ENCODE measurements at places on chromosomes 11 and 22.

- no peak for DNase-seq
Observed at GRCh38 chr11:117281159-117281558, 10.0 kb upstream of the BACE1-AS start.

- no peak for DNase-seq
Observed at GRCh38 chr11:46599340-46600193, 5.7 kb upstream of the AMBRA1 start.

DNA sequence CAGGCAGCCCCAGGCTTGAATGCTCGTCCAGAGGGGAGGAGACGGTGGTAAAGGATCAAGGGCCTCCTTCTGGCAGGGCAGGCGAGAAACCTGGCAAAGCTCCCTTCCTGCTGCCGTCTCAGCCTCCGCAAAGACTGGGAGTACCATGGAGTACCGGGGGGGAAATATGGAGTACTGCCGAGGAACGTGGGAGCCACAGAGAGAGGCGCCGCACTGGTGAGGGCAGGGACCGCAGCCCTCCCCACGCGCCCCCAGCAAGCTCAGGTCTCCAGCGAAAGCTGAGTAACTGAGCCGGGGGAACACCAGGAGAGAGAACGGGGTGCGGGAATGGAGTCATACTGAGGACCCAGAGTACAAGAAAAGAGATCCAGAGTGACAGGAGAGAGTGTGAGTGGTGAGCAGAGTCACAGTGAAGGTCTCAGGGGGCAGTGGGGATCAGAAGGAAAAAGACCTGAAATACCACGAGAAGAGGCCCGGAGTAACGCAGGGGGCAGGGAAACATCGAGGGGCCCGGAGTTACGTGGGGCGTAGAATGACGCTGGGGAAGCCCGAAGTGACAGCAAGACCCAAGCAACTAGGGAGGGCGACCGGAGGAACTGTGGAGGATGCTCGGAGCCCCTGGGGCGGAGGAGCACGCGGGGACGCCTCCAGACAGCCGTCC, 740 bp downstream of the EML3 start:
- DNase-seq, result peak; percentile 22

DNA sequence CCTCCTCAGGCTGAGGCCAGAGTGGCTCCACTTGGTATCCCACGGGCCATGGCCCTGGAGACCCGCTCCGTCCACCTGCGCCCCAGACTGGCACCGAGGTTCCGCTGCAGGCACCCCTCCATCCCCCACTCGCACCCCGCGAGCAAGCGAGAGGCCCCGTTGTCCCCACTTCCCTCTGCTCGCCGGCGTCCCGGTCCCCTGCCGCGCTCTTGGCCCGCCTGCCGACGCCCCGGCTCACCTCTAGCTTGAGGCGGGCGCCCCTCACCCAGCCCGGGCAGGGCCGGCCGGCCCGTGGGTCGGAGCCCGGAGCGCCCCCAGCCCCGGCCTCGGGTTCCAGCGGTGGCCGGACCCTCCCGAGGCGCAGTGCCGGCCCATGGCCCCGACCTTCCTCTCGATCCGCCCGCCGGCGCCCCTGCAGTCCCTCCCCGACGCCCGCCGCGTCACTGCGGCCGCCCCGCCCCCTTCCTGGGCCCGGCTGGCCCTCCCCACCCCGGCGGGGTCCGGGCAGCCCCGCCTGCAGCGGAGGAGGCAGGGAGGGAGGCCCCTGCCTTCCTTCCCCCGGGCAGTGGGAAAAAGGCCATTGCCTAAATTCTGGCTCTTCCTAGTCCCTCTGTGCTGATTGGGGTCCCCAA, at the start of gene PITPNM1:
TSS of gene PITPNM1 (minus strand) at position 414 of the 632 bp plus-strand sequence. CDS start 1,183 bp downstream, outside the sequence.
- peak; percentile 57 for DNase-seq

GRCh38 chr11:128532572-128533091, 54.7 kb downstream of the ETS1 start:
- DNase-seq, result no peak

DNA sequence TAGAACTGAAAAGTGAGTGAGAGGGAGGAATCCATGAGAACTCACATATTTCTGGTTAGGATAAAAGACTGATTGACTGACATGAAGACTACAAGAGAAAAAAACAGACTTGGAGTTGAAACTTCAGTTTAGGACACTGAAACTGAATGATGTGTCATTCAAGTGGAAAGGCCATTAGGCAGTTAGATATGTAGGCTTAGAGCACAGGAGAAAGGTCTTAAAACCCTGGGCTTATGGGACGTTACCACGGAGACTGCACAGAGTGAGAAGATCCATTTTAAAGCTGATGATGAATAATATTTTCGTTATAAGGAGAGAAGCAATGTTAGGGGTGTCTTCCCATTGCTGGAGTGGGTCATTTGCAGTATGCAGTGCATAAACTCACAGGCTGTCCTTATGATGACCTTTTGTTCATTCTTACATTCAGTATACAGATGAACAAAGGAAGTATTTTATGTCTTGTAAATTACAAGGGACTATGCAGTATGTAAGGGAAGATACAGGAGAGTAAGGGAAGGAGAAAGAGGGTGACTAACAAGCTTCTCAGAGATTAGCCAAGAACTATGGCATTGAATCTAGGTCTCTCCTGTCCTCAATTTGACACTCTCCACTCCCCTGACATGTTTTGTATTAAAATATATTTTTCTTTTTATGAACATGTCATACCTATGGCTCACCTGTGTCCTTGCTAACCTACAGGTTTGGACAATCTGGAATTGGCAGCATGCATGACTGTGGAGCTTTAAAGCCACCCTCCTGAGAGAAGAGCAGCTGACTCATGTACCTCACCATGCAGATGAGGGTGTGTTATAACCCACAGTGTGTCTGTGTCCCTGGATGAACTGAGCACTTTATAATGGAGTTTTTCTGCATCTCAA, 63.7 kb downstream of the MAML2 start:
- no peak for DNase-seq

GRCh38 chr22:36356708-36357624, 30.8 kb downstream of the MYH9 start:
- DNase-seq, result no peak

DNA sequence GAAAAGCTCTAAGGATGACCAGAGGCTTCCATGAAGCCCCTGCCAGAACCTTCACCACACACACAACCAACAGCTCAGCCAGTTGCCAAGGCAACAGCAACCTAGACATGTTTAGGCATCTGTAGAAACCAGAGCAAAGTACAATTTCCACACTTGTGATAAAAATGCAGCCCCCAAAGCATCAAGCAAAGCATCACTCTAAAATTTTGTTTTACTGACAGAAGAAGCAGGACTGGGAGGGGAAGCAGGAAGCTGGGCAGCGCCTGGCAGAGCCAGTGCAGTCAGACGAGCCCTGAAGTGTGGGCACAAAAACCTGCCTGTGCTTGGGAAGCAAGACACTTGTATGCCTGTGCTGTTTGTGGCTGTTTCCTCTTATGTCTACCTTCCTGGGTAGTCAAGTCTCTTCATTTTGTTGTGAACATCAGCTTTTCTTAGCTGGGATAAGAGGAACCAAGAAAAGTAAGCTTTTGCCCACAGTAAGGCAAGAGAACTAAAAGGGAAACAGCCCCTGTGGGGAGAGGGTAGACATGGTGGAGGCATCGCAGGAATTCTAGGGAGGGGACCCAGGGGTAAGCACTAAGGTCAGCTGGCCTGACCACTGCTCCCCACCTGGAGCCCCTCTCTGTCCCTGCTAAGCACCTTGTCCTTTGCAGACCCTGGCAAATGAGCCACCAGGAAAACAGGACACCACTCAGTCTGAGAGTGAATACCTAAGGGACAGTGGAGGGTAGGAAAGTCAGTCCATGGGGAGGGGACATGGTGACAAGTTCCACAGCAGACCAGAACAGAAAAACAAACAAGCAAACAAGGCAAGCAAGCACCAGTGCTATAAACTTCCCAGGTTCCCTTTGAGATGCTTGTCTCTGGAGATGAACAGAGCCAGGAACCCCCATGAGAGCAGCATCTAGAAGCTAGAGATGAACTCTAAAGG, 13.4 kb downstream of the PACSIN2 start:
- DNase-seq, result no peak

DNA sequence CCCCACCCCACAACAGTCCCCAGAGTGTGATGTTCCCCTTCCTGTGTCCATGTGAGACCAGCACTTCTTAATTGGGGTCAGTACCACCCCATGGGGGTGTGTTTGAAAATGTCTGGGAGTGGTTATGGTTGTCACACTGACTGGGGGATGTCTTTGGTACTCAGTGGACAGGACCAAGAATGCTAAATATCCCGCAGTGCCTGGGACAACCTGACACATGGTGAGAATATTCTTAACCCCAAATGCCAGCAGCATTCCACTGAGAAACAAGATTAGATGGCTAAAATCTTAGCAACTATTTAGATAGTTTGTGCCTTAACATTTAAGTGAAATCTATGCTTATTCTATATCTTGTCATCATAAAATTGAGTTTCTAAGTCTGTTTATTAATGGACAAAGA, 177.5 kb upstream of the ZBED5 start:
- DNase-seq, result no peak

- no peak for DNase-seq
Observed at GRCh38 chr11:61475433-61475832, 33.1 kb upstream of the LRRC10B start.
